ENCODE measurements at places on chromosomes 3 and 15.

GRCh38 chr3:98848108-98848507 lies 53.4 kb downstream of the DCBLD2 start:
- DNase-seq, result no peak

DNA sequence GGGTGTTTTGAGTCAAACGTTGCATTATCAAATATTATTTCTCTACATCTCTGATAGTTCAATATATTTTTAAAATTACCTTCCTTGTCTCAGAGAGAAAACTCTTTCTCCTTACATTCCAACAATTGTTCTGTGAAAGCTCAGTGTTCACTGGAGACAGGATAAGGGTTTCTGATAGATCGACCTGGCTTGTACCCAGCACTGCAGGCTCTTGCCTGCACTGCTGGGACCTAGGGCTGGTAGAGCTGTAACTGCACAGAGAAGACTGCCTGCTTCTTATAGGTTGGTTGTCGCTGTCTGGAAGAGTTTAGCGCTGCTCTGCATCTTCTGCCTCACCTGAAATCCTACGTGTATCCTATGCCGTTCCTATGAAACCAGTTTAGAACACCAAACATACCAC lies 249.9 kb upstream of the LRTM1 start:
- DNase-seq, result no peak

- DNase-seq, result no peak
Observed at GRCh38 chr15:77029166-77030047, 34.5 kb downstream of the PSTPIP1 start.

- DNase-seq, result no peak
Observed at GRCh38 chr3:146343551-146343950, 92.6 kb upstream of the PLSCR4 start.

DNA sequence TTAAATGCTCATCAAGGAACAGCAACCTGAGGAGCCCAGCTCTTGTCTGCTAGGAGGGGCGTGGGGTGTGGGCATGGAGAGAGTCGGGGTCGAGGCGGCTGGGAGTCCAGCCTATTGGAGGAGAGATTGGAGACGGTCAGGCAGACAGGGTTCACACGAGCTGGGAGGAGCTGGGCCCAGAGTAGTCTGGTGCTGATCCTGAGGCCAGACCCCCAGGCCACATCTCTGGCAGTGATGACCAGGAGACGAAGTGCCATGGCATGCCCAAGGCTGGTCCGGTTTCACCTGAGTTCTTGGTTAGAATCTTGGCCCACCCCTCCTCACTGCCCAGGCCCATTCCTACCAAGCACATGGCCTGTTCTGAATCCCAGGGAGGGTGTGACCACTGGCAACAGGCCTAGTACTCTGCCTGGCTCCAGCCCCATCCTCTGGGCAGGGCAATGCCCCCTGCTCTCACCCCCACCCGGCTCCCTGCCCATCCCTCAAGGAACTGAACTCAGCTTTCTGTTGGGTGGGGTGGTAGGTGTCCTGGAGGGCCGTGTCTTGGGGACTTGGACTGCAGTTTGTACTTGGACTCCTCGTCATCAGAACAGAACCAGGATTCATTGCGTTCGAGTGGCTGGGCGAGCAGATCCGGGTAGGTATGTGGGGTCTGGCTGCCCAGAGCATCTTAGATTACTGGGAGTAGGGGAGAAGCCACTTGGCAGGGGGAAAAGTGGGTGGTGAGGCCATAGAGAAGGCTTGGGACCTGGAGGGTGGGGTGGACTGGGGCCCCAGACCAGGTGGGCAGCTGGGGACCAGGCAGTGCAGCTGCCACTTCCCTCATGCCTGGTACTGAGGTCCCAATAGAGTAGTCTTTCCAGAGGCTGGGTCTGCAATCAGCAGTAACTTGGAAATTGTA lies 20.8 kb downstream of the SLC28A1 start:
- no peak for DNase-seq

DNA sequence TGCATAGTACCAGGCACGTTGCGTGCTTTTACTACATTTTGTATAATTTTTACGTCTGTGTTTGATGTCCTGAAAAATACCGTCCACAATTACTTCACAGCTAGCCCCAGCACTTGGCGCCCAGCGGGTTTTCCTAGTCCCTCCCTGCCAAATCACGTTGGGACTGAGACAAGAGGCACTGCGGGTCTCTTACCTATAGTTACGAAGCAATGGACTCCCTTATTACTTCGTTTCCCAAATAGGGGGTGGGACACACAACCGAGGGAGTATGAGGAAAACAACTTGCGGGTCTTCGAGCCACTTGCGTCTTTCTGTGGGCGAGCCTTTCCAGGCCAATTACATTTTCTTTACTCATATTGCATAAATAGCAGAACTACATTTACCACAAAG lies 620 bp upstream of the CMSS1 start:
- DNase-seq, result no peak

DNA sequence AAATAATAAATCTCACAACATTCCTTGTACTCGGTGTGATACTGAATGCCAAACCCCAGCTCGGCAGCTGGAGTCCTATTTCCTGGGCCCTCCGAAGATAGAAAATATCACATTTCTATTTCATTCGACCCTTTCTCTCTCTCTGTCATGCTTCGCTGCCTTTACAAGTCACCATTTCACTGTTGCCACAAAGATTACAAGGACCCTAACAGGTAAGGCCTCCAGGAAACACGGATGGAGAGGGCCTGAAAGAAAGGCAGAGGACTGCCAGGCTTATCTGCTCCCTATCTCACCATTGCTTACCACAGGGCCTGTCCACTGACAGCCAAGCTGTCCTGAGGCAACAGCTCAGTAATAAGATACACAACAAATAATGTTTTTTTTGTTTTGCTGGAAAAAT lies 376.5 kb downstream of the MECOM start:
- no peak for DNase-seq
